ENCODE measurements at places on chromosomes 7 and 10.

DNA sequence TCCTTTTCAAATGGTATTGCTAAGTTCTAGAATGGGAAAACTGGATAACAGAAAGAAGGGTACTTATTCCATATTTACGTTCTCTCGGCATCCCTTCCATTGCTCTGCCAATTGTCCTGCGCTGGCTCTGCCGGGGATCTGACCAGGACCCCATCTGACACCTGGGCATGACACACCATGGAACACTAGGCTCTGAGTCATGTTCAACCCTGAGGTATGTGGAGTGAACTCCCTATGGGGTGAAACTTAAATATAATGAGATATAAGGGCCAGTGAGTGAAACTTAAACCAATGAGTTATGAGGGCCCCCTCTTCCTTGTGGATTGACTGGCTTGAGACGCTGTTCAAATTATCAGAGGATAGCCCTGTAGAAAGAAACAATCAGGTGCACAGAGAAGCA is 55.1 kb upstream of the ZEB1 start:
- DNase-seq = no peak

GRCh38 chr7:19982841-19983835 is 209.7 kb upstream of the TMEM196 start:
- no peak for DNase-seq

DNA sequence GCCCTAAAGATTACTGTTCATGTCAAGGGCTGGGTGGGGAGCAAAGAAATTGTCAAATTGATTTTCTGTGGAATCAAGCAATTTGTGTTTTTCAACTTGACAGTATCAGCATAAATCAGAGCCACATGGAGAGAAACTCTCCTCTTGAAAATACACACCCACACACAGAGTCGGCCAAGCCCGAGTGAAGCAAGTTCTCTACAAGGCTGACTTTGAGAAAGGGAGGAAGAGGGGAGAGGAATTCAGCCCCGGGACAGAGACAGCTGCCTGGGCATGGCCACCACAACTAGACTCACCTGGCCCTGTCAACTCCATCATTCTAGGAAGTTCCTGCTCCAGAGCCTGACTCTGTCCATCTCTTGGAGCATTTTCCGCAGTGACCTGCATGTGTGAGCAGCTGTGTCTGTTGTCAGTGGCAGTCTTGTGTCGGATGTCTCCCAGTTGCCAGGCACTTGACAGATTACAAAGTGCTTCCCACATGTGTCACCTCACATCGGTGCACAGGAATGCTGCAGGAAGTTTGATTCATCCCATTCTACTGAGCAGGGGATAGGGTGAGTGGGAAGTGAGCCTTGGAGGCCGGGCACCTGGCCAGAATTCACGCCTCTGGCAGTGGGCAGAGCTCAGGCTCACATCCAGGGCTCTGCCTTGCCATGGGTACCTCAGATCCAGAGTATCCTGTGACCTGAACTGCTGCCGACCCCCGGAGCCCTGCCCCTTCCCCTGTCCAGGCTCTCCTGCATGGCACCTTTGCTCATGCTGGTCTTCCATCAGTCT is 37.9 kb downstream of the ADAM12 start:
- DNase-seq = no peak

GRCh38 chr7:66013938-66014337 is 31.9 kb upstream of the GUSB start:
- no peak for DNase-seq

DNA sequence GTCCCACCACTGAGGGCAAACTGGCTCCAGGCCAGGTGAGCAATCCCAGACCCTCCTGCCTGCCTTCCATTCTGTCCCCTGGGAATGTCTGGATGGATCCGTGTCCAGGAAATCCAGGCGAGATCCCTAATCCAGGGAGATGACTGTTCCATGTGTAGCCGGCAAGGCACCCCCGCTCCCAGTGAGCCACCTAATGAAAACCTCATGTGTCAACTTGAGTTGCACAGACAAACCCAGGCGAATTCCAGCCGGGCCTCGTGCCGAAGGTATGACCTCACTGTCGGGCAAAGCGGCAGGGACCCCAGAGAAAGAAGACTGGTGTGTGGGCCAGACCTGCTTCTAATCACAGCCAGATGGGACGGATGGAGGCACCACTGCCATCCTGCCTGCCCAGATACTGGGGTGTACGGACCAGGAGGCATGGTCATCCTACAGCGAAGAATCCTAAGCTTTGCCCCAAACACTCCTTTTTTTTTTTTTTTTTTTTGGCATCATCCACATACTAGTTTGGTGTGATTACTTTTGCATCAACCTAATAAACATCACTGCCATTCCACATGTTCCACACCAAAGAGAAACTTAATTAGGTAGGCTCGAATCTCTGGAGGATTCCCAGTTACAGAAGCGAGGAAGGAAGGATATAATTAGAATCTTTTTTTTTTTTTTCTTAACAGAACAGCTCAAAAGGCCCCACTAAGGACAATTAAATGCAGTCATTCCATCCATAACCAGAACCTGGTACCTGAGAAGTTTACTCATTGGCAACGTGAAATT is 313.1 kb downstream of the CALN1 start:
- peak; percentile 62 for DNase-seq

- DNase-seq = no peak
Measured at GRCh38 chr7:63521-64021, 128.8 kb upstream of the FAM20C start.

- no peak for DNase-seq
Measured at GRCh38 chr10:34864149-34865067, 49.3 kb upstream of the PARD3 start.

GRCh38 chr10:131168238-131168875 is 143.2 kb downstream of the TCERG1L start:
- DNase-seq = no peak

- DNase-seq = no peak
Measured at GRCh38 chr10:94680544-94680943, 3.0 kb upstream of the CYP2C18 start.

GRCh38 chr10:106672517-106673175 is 491.9 kb downstream of the SORCS1 start:
- DNase-seq = no peak

- DNase-seq = no peak
Measured at GRCh38 chr7:36638140-36638539, 86.2 kb downstream of the AOAH start.

DNA sequence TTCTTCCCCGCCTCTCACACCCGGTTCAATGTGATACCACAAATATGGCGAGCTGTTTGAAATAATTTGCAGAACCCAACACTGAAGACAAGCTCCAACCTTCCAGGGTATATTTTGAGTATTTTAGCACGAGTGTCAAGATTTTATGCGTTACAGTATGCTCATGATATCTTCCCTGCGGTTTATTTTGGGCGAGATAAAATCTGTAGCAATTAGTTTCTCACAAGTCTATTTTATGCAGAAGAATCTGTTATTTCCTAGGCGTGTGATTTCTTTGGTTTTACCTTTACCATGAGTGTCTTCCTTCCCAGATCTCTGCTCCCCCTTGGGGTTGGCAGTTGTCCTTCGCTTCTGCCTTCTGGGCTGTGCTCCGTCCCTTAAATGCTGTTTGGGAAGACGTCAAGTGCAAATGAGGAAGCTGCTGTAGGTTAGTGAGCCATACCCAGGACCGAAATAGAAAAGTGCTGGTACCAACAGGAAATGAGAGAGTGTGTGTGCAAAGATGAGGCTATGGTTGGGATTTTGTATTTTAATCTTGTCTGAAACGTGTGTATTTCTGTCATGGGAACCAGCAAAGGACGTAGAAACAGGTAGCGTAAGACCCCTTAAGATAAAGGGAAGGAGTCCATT is 299.8 kb downstream of the KLF6 start:
- no peak for DNase-seq

- DNase-seq = no peak
Measured at GRCh38 chr7:114269714-114270113, 144.9 kb upstream of the FOXP2 start.

DNA sequence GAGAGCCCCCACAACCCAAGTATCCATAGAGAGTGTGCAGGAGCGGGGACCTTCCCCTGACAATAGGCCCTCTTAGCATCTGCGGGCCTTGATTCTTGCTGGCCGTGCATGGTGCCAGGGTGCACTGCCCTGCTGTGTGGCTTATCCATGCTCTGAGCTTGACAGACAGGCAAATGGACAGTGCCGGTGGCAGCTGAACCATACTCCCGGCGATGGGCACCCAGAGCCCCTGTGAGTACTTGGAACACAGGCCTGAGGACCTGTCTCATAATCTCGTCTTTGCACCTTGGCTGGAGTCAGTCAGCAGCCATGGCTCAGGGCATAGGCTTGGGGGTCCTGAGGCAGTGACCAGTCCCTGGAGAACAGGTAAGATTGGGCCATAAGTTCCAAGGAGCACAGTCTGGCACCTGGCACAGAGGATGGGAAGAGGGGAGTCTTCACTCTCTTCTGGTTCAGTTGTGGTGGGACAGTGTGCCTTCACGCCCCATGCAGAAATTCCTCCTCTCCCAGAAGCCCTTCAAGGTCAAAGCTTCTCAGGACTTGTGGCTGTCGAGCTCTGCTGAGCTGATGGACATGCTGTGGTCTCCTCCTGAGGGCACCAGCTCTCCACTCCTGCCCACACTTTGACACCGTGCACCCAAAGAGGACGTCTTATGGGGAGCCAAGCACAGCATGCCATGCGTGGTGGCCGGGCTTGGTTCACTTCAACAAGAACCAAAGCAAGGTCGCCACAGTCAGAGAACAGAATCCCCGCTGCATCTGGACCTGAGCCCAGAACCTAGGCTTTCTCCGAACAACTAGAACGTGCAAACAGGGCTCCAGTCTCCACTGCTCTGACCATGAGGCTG is 59.4 kb upstream of the CAMK2B start:
- no peak for DNase-seq

DNA sequence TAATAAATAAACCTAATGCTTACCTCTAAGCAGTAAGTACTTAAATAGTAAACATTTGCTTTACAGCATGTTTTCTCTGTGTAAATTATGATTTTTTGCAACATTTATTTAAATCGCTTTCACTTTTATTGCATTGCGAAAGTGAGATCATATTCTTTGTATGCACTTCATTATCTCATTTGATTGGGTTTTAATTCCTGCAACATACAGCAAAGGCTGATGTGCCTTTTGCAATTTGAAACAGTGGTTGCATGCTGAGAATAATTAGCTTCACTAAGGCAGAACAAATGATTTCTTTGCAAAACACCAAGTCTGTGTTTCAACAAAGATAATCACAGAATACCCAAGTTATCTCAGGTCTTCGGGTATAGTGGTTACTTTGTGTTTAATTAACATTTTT is 16.3 kb upstream of the THSD7A start:
- no peak for DNase-seq

- no peak for DNase-seq
Measured at GRCh38 chr7:71313553-71313952, 181.6 kb downstream of the GALNT17 start.

DNA sequence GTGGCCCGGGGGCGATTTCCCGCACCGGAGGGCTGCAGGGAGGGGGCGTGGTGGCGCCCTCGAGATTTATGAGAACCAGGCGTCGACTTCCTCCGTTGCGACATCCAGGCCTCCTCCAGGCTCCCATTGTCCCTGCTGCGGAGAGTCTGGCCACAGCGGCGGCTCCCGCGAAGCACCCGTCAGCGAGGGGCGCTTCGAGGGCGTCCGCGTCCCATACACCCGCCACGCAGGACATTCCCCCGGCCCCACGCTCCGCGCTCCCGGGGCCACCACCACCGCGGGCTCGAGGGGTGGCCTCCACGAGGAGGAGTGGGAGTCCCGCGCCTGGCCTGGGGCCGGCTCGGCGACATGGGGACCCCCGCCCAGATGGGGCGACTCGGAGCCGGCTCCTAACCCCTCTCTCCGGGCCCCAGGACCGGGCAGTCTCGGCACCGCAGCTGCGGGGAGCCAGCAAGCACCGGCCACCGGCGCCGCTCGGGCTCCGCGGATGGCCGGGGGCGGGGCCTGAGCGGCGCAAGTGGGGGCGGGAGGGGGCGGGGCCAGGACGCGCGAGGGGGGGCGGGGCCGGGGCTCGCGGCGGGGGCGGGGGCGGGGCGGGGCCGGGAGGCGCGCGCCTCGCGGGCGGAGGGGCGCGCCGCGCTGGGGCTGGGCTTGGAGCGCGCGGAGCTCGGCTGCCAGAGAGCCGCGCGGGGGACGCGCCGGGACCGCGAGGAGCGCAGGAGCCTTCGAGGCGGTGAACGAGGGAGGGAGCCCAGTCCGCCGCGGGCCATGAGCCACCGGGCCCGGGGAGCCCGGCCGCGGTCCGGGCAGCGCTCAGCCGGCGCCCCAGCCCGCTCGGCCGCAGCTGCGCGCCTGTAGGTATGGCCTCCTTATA is at the start of gene SH2B2:
SH2B2 (plus strand) TSS at position 632 of the 874 bp plus-strand sequence. CDS start 13,683 bp downstream, outside the sequence.
- peak; percentile 61 for DNase-seq

DNA sequence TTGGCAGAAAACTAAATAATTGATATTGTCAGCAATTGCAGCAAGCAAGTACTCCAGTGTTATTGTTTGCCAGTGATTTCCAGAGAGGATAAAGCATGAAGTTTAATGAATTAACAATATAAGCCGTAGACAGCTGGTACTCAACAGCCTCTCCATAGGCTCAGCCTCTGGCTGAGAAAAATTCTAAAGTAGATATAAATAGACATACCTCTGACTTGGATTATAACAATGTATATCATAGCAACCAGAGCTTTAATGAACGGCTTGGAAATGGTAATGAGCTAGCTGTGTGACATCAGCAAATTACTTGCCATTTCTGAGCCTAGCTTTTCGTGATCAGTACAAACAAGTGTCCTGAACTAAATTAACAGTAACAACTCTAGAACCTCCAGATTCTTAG is 1055.4 kb upstream of the AUTS2 start:
- no peak for DNase-seq

- DNase-seq = no peak
Measured at GRCh38 chr7:135334830-135335543, 101.3 kb downstream of the STRA8 start.

- DNase-seq = no peak
Measured at GRCh38 chr10:124287071-124287685, 131.5 kb downstream of the OAT start.

DNA sequence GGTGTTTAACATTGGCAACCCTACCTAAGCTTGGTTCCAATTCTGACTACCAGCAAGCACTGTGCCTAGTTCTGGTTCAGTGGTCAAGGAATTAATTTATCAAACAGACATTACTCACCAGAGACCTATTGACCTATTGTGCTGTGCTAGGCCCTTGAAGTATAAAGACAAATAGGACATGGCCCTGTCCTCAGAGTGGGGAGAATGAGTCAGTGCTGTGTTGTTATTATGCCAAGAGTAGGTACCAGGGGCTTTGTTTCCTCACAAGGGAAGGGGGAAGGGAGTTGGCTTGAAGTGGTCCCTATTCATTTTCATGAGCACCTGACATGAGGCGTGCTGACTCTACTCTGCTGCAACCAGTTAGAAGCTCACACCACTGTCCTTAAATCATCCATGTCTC is 62.6 kb upstream of the PLPP4 start:
- no peak for DNase-seq

DNA sequence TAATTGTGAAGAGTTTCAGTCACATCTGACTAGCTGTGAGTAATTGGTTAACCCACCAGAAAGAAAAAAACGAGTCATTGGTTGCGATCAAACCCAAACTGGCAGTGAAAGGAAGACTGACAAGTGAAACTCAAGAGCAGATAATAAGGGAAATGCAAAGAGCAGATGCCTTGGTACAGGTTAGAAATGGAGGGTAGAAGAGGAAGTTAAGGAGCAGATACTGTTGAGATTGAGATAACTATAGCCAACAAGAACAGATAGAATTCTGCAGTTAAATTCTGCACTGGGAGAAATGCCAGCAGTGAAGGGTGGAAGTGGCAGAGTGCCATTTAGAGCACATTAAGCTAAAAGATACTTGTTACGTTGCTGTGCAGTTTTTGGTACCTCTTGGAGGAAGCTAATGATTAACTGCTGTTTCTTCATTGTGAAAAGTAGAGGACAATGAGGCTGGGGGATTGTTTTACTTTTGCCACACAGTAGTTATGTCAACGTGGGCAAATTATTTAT is 65.8 kb downstream of the CDK13 start:
- DNase-seq = no peak

GRCh38 chr10:60282771-60283353 is 106.8 kb downstream of the ANK3 start:
- no peak for DNase-seq
